Pulmonary artery endothelial cell (primary cell): ENCODE measurements at places on chromosomes 5 and 9.

- DNase-seq: no peak
These were observed 191.0 kb downstream of the TARS1 start for GRCh38 chr5:33631786-33632185.

DNA sequence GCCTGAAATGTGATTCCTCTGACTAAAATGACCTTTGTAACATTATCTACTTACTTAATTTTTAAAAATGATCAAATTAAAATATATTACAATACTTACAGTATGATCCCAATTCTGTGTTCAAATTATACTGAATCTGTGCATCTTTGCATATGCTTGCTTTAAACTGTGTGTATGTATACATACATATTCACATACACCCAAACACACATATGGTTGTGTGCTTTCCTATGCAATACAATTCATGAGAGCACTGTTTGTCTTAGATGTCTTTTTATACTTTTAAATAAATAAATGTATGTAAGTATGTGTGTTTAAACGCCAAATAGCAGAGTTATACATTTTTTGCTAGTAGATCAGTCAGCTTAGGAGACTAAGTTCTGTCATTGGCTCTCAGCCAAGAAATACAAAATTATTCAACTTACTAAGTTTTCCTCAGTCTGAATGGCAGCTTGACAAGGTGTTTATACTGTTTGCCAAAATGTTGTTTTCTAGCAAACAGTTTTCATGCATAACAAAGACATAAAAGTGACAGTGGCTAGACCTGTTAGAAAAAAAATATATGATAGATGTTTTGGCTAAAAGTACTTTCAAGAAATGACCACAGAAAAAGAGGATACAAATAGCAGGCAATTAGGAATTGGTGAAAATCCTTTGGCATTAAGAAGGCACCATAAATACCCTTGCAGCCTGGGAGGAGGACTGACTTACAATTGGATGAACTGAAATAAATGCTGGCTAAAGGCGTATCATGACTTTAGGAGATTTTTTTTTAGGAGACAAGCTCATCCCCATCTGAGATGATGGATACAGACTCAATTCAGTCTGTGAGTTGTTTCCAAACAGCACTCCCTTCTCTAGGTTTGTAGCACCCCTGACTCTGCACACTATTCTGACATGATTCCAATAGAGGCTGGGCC is 7.9 kb downstream of the TICAM2 start:
- DNase-seq: no peak

- DNase-seq: no peak
These were observed 400.5 kb downstream of the ARRDC3 start for GRCh38 chr5:90982576-90982975.

DNA sequence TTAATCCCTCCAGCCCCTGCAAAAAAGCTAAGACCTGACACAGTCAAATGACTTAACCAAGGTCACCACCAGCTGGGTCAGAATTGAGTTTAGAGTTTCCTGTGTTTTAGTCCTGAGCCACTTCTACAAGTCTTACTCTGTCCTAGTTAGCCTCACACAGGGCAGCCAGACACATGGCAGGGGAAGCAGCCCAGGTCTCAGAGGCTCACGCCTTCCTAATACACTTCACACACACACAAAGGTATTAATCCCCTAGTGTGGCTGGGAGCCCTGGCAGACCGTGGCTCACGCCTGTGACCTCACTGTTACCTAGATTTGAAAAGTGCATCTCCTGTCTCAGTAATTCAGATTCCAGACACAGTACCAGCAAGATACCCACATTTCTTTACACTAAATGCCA is 77.4 kb upstream of the WWC1 start:
- DNase-seq: no peak

DNA sequence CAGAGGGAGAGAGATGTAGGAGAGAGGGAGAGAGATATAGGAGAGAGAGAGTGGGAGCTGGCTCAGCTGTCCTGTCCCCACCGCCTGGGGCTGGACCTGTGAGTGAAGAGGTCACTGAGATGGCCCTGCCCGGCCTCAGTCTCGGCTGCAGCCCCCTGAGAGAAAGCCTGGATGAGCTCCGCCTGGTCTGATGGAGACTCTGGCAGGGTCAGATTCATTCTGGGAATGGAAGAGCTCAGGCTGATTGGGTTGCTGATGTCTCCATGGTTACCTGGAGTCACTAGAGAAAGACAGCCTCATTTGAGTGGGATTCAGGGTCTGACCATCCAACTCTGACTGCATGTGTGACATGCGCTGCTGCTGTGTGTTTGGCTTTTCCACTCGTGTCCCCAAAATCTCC is 27.1 kb upstream of the SEMA4D start:
- no peak for DNase-seq

GRCh38 chr5:144950996-144951395 is 780.3 kb downstream of the KCTD16 start:
- no peak for DNase-seq

DNA sequence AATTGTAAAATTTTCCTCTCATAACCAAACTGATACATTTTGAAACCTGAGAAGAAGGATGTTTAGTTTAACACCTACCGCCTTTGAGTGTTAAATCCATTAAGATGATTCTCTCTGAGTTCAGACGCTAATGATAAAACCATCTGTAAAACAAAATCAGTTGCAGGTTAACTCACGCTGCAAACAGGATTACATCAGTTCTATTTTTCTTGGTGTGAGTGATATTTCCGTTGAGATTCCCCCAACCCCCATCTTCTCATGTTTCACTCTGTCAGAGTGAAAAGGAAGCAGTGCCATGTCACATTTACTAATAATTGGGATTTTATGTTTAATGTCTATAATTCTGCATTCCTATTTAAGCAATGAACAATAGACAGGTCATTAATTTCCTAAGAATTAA is 146.5 kb downstream of the FANCC start:
- DNase-seq: peak; percentile 27
